Brain pericyte (primary cell): ENCODE measurements at places on chromosomes 7 and 10.
A peak's percentile ranks its signal among the peaks of the same experiment; 100 is the strongest.

DNA sequence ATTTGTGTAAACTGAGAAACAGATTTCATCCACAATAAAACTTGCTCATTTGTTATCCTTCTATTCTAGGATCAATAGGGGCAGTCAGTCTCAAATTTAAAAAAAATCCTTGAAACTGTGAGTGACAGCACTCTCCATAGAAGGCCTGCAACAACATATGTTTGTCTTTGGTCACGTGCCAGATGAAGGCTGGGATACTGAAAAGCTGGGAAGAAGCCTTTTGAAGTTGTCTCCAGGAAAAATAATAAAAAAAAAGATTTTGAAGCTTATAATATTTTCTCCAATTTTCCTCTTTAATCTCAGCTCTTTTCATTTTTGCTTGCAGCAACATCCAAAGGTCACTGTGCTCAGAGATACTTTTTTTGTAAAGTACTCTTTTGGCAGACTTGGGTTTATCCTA, 128.6 kb upstream of the SLC26A5 start:
- DNase-seq = no peak

DNA sequence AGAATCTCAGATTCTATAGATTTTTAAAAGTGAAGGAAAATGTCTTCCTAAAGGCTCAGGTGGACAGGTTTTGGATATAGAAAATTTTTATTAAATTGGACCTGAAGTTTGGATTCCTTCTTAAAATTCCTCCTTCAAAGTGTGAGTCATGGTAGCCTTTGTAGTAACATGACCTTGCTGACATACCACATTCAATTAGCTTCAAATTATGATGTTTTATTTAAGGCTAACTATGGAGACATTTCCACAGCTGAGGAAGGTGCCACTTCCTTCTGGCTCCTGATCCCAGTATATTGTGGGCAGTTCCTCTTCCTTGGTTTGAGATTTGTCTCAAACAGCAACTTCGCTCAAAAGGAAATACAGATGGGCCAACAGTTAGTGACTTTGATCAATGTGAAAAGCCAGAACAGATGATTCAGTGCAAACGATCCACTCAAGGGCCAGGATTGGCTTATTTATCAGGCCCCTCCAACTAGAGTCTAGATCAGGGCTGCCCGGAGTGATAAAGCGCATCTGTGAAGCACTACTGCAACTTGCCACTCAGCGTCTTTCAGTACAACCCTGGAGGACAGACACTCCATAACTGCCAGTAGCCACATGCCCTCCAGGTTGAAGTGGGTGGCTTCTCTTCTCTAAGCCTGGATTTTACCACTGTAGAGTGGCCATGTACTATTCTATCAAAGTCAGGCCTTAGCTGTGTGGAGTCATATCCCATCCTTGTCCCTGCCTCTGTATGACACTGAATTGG, 573.5 kb downstream of the KIF20B start:
- no peak for DNase-seq

DNA sequence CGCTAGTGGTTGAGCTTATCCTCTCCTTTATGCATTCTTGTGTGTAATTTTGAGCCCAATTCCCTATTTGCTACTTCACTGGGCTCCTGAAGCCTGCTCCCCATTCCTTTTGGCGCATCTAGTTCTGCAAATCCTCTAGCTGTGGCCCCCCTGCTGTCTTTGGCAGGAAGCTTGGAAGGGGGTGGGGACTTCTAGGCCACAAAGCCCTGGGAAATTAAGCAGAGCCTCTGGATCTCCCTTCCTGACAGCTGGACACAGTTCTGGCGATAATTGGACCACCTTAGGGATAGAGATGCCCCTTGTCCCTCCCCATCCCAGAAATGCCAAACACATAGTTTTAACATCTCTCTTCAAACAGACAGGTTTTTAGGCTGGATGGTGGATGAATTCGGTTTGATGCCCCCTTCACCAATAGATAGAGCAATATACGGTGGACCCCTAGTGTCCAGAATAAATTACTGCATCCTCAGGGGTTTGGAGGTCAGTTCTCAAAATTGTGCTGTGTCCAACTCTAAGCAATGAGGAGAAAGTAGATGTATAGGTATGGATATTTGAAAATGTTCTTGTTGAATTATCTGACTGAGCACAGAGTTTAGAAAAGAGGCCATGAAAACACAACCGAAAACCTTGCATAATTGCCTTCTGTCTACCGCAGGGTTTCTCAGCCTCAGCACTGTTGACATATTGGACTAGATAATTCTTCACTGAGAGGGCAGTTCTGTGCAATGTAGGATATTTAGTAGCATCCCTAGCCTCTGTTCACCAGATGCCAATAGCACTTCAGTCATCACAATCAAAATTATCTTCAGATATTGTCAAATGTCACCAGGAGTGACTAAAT, 75.5 kb downstream of the PAPSS2 start:
- peak; percentile 61 for DNase-seq

DNA sequence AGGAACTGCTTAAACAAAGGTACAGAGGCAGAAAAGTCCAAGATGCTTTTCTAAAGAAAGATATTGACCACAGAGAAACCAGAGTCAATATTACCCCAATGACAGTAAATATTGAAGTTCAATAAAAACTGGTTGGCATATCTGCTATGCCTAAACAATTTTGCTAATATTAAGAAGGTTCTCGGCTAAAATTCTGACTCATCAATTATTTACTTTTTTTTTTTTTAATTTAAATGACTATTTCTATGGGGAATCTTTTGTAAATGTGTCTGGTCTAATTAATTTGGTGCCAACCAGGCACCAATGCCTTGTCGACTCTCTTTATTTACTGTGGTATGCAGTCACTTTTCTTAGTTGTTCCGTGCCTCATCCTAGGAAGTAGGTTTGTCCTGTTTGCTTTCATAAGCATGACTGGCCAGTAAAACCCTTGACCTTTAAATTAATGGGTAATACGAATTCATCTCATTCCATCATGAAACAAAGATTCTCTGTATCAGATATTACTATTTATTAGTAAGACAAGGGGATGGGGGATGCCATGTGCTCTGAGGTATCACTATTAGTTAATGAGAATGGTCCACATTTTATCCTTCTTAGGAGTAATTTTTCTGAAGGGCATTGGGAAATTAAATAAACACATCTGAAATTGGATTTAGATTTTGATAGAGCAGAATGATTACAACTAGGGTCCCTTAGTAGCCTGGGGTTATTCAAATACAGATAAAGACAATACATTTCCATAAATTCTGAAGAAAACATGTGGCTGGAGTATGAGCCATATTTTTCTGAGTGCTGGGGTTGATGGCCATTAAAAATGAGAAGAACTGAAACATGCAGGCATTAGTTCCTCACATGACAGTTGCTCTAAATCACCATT, 154.4 kb downstream of the VTI1A start:
- no peak for DNase-seq

- DNase-seq = no peak
These were observed 12.2 kb downstream of the SEPHS1 start for GRCh38 chr10:13335881-13336280.

DNA sequence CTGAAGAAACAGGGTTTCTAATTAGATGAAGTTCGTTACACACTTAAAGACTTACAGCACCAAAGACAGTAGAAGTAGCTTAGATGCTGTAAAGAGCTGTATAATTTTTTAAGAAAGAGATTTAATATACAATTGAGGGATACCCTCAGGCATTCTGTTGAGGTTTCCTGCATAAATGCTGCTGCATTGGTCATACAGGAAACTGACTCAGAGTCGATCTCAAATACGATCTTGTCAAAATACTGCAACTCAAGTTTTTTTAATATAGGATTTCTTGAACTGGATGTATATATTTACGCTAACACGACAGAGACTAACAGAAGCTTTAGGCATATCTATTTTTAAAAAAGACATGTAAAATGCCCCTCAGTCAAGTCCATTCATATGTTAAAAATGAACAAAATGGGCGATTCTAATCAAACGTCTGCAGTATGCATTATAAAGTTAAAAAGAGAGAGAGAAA, 2.4 kb upstream of the ARID5B start:
- no peak for DNase-seq
